Gastrocnemius medialis (tissue), 4 donors: ENCODE measurements at places on chromosomes 5 and 9. TPM values are rescaled to one million over a fixed set of nuclear protein-coding genes. Genes with fewer than 3 reads are reported as not detected.

COL23A1 gene
- total RNA-seq, result 0.62 TPM

ROPN1L gene
- not detected for total RNA-seq

CCL19 gene
- not detected for total RNA-seq

PCDHB10 gene
- total RNA-seq, result 0.55 TPM

SAXO1 gene
- total RNA-seq, result 0.20 TPM

SPINK7 gene
- total RNA-seq, result not detected

LRRC8A gene
- total RNA-seq, result 26.6 TPM

LRRTM2 gene
- 0.05 TPM for total RNA-seq

DCAF10 gene
- 21.6 TPM for total RNA-seq

TPPP gene
- total RNA-seq, result 2.4 TPM
